ENCODE measurements at places on chromosomes 5 and 9.

- DNase-seq, result no peak
Measured at GRCh38 chr9:35357116-35357515, 132.8 kb upstream of the RUSC2 start.

GRCh38 chr5:129271308-129271707 lies 176.8 kb downstream of the ISOC1 start:
- no peak for DNase-seq

- DNase-seq, result no peak
Measured at GRCh38 chr5:98840946-98841345, 67.5 kb downstream of the RGMB start.

GRCh38 chr5:56595566-56595965 lies 219.8 kb upstream of the MAP3K1 start:
- DNase-seq, result no peak

Data from GM12878 (cell line).